Activated CD4-positive, alpha-beta T cell treated with anti-CD3 and anti-CD28 coated beads for 36 hours (primary cell): ENCODE measurements at places on chromosomes 5 and 9. TPM values are rescaled to one million over a fixed set of nuclear protein-coding genes. Genes with fewer than 3 reads are reported as not detected.

Gene FOXD4L5
- not detected for total RNA-seq

Gene SOX30
- total RNA-seq = 0.44 TPM

Gene MARCOL
- not detected for total RNA-seq

Gene GABRA1
- total RNA-seq = not detected

Gene NIPSNAP3A
- total RNA-seq = 7.2 TPM

Gene CRB2
- total RNA-seq = not detected

Gene GARIN3
- total RNA-seq = 0.79 TPM

Gene CACNA1B
- total RNA-seq = 0.05 TPM

Gene PLPP6
- total RNA-seq = 4.3 TPM

Gene SLC45A2
- not detected for total RNA-seq

Gene PKD2L2
- total RNA-seq = not detected

Gene TNPO1
- 107 TPM for total RNA-seq

Gene TNFSF15
- total RNA-seq = 0.47 TPM

Gene WNT8A
- not detected for total RNA-seq

Gene HIGD2A
- 104 TPM for total RNA-seq

Gene UNC13B
- 2.7 TPM for total RNA-seq

Gene HTR4
- total RNA-seq = not detected

Gene HRCT1
- total RNA-seq = not detected

Gene CATSPER3
- 0.69 TPM for total RNA-seq

Gene C9orf153
- 0.25 TPM for total RNA-seq

Gene CMBL
- total RNA-seq = 0.66 TPM

Gene PDE8B
- not detected for total RNA-seq

- DNase-seq = no peak
These were observed 21.3 kb downstream of the HK3 start for GRCh38 chr5:176877793-176878331.

GRCh38 chr5:135397084-135397483, 1.9 kb downstream of the MACROH2A1 start:
- no peak for DNase-seq

DNA sequence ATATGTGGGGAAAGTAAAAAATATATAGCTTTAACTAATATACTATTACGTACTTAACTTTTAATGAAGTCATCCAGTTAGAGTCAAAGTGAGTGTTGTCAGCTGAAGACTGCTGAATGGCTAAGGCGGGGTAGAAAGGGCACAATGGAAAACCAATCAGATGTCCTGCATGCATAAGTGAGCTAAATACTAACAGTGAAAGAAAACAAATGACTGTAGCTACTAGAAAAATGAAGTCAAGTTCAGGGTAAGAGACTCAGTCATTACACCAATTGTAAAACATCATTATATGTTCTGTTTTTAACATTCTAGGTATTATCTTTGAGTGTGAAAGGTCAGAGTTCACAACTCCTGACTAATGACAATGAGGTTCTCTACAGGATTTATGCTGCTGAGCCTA, 295.2 kb downstream of the ADGRV1 start:
- DNase-seq = no peak

- DNase-seq = no peak
These were observed 12.1 kb downstream of the LRRC14B start for GRCh38 chr5:203246-203930.

GRCh38 chr9:71795097-71795813, 26.9 kb upstream of the CEMIP2 start:
- peak; percentile 20 for DNase-seq

GRCh38 chr9:124000784-124001457, 10.6 kb upstream of the LHX2 start:
- DNase-seq = no peak

DNA sequence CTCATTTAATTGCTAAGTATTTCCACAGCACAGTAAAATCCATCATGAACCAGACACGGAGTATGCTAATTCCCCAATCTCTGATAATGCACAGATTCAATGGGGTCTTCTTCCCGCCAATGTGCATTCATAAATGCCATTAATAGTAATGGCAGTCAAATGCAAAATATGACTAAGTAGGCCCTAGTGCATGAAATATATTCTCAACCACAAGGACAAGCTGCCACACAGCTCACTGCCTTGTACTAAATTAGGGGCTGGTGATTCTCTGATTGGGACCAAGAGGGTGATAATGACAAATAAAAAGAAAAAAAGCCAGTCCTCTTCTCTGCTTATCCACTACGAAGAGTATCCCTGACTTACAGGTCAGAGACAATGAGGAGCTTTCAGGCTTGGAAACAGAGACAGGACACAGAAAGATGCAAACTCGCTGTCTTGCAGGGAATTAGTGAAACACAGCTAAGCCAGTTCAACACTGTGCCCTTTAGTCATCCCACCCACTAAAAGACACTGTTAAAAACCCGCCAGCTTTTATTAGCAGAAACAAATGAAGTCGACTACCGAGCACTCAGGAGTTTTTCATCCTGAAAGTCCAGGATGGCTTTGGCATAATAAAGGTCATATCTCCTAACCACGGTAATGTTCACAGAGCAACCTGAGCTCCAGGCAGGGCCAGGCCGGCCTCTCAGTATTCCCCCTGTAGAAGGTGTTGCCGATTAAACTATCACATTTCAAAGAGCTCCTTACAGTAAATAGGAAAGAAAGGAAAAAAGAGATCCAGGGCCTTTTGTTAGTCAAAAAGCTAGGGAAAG, 148.1 kb downstream of the EBF1 start:
- DNase-seq = no peak

DNA sequence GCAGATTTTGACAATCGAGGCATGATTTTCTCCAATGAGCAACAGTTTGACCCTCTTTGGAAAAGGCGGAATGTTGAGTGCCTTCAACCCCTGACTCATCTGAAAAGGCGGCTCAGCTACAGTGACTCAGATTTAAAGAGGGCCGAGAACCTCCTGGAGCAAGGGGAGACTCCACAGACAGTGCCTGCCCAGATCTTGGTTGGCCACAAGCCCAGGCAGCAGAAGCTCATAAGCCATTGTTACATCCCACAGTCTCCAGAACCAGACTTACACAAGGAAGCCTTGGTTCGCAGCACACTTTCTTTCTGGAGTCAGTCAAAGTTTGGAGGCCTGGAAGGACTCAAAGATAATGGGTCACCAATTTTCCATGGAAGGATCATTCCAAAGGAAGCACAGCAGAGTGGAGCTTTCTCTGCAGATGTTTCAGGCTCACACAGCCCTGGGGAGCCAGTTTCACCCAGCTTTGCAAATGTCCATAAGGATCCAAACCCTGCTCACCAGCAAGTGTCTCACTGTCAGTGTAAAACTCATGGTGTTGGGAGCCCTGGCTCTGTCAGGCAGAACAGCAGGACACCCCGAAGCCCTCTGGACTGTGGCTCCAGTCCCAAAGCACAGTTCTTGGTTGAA, 13.6 kb downstream of the PTPDC1 start:
- DNase-seq = no peak

DNA sequence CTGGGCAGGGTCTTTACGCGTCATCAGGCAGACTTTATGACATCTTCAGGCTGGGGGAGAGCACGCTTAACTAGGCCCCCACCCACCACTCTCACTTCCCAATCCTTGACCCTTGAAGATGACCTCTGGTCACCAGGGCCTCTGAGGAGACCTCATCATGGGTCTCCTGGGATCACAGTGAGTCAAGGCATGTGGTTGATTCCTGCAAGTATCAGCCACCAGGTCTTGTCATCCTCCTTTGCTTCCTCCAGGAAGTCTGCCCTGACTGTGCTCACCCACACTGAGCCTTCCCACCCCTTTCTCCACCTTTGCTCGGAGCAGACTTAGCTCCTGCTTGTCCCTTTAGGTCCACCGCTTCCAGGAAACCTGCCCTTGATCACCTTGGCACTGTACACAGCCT, 17.3 kb downstream of the ODF2 start:
- DNase-seq = no peak

- DNase-seq = peak; percentile 69
These were observed 2.7 kb downstream of the NXNL2 start for GRCh38 chr9:88537761-88538091.

GRCh38 chr9:107484117-107484723, 5.3 kb downstream of the KLF4 start:
- peak; percentile 15 for DNase-seq

DNA sequence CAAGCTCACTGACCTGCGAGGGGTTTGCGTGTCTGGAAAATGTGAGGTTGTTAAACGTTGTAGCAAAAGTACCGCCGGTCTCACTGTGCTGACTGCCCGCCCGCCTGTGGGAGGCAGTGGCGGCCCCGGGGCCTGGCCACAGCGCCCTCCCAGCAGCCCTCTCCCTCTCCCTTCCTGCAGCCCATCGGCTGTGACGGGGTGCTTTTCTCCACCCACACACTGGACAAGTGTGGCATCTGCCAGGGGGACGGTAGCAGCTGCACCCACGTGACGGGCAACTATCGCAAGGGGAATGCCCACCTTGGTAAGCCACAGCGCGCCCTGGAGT, 6.2 kb downstream of the ADAMTSL2 start:
- no peak for DNase-seq

- DNase-seq = no peak
These were observed 31.6 kb upstream of the ACOT12 start for GRCh38 chr5:81425569-81425968.

- DNase-seq = no peak
These were observed 16.0 kb downstream of the CAPSL start for GRCh38 chr5:35922468-35922867.

- peak; percentile 64 for DNase-seq
These were observed 18.6 kb upstream of the IFNB1 start for GRCh38 chr9:21096172-21096900.

DNA sequence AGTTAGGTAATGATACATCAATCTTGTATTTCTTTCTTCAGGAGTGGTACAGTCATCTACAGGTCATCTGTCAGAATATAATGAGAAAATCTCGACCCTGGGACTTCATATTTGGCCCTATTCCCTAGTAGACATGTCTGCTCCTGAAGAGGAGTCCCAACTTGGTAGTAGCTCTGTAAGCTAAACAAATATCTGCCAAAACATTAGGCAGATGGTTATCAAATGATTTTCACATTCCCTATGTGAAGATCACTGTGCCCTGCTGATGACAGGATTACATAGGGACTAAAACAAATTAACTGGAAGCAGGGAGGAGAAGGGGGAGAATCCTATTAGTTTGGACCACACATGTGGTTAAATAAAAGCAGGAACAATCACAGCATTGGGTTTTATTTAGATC, 138.6 kb upstream of the NFIB start:
- DNase-seq = no peak

DNA sequence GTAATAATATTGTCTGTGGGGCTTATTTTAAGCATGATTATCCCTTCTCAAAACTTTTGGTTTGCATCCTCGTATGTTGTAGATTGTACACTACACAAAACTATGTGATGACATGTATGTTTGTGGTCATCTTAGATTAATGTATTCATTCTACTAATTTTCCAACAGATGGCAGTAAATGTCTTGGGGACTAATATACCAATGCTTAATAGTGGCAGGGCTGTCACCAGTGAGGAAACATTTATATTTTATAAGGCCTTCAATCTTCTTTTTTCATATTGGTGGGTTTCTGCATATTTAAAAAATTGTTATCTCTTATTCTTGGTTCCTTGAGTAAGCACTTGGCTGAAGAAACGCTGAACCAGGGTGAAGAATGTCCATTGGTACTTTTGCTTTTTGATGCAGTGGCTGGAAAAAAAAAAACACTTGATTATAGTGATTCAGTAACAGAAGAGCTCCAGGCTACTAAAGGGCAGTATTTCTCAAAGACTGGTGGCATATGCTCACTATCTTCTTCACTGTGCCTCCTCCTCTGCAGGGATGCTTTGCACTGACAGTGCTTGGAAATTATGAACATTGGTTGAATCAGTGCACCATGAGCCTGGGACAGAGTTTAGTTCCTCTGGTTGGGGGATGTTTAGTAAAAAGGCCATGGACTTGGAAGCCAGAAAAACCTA, 530.3 kb downstream of the RASEF start:
- no peak for DNase-seq

DNA sequence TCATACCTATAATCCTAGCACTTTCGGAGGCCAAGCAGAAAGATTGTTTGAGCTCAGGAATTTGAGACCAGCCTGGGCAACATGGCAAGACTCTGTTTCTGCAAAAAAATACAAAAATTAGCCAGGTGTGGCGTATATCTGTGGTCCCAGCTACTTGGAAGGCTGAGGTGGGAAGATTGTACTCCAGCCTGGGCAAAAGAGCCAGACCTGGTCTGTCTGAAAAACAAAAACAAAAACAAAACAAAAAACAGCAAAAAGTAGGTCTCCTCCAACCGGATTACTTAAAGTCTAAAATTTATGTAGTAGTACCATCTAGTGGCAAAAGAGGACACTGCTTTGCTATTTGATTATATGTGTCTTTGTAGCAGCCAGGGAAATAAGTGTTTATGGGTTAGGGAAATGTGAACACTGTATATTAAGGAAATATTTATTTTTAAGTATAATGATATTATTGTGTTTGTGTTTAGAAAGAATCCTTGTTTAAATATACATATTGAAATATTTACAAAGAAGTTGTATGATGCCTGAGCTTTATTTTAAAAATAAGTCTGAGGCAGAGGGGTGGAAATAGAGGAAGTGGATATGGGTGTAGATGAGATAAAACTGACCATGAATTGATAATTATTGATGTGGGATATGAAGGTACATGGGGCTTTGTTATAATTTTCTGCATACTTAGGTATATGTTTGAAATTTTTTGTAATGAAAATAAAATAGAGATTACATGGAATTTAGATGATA, 20.0 kb downstream of the APC start:
- no peak for DNase-seq

DNA sequence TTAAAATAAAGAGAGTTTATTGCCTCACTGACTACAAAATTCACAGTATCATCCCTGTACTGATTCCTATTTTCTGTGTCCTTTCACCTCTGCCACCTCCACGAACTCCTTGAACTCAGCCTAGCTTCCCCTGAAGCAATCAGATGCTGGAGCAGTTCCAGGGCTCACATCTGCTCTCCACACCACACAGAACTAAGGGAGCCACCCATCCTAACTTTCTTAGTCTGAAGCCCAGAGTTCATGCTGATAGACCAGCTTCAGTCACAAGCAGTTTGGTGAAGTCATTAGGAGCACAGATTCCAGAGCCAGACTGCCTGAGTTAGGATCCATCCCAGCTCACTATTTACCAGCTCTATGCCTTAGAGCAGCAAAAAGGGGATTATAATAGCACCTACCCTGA, 15.6 kb upstream of the EPB41L4A start:
- no peak for DNase-seq

GRCh38 chr5:81397176-81397575, 3.2 kb upstream of the ACOT12 start:
- DNase-seq = no peak

- no peak for DNase-seq
These were observed 440.4 kb upstream of the RIOK2 start for GRCh38 chr5:97623441-97623840.

DNA sequence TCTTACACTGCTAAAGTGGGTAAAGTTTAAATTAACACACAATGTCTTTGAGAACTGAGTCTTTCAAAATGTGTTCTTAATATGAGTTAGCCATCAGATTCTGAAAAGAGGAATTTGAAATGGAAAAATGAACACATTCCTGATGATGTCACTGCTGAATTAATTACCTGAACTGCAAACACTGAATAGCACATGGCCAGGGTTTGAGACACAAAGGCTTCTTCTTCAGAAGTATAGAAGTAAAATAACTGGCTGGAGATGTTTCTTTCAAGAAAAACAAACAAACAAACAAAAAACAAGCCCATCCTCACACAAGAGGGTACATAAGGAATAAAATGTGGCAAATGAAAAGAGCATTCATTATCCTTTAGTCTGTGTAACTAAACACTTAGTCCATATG, 7.1 kb downstream of the GLIS3 start:
- DNase-seq = no peak

- no peak for DNase-seq
These were observed 32.5 kb upstream of the OR2K2 start for GRCh38 chr9:111362526-111362925.
